ENCODE measurements at places on chromosomes 2 and 18.

- peak; percentile 40 for DNase-seq
Measured at GRCh38 chr2:227849906-227850305, 21.5 kb upstream of the DAW1 start.

DNA sequence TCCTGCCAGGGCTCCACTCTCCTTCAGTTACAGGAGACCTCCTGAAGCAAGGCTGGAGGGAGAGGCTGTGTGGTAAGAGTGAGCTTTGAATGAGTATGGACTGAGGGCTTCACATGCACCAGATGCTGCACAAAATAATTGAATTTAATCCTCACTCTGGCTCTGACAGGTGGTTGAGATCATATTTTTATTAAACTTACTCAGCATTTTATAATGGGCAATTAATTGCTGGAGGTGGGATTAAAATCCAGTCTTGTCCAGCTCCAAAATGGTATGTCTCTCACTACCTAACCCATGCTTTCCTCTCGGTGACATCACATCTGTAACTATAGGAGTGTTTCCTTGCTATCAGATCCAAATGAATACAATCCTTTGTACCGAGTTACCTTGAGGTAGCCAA is 66.2 kb upstream of the AQP4 start:
- DNase-seq = no peak

GRCh38 chr2:72033636-72034035 is 114.0 kb downstream of the CYP26B1 start:
- DNase-seq = no peak

GRCh38 chr2:30984148-30984547 is 154.1 kb downstream of the GALNT14 start:
- DNase-seq = no peak

- peak; percentile 73 for DNase-seq
Measured at GRCh38 chr2:196293751-196294515, 122.6 kb upstream of the STK17B start.

- DNase-seq = no peak
Measured at GRCh38 chr2:126059379-126059778, 596.6 kb upstream of the GYPC start.

DNA sequence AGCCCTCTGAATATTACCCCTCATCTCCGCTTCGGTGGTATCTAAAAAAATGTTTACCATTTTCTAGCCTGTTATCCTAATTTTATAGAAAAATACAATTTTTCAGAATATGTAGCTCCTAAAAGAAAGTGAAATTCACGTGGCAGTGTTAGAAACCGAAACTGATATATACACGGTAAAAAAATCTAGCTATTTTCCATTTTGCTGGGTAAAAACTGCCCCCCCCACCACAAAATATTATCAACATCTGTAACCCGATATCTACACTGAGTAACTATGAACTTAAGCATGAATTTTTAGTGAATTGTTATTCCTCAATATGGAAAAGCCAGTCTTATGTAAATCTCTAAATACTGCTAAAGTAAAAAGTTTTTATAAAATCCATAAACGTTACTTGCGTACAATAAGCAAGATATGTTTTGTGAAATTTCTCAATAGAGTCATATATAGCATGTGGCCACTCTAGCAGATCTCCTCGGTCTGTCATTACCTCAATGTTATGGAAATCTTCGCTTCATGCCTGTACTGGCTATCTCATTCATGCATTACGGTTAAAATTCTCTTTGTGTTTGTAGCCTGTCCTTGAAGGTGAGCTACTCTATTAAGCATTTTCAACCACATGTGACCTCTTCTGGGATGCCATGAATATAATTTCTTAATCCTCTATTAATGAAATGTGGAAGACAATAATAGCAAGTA is 524.2 kb downstream of the TRIB2 start:
- no peak for DNase-seq

DNA sequence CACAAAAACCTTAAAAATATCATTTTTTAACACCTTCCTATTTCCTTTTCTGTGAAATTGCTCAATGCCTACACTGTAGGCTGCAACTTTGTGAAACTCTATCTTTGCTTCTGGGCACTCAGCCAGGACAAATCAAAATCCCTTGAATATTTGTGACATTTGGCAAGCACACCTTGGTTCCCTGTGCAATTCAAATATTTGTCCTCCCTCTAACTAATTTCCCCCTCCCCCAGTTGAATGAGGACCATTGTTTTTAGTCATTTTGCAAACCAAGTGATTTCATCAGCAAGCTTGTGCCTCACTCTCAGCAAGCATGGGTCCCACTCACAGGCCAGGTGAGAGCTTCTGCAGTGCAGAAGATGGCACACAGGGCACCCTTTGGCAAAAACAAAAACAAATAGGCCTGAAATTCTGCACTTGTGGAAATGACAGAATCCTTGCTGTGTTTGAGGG is 541.5 kb downstream of the CNTNAP5 start:
- no peak for DNase-seq

DNA sequence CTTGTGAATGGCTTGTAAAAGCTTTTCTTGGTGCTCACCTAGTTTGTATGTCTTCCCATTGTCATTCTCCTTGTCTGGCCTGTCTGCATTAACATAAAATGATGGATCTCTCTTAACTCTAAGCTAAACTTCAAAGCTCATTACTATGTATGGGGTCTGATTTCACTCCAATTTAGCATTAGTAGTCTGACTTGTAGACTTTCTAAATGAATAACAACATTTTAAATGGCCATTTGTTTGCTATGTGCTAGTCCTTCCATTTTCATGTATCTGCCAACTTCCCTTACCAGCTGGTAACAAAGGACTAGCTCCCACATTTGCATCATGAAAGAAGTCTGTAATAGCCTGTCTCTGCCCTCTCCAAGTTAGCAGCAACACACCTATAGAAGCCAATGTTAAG is 324.2 kb upstream of the RGPD4 start:
- DNase-seq = no peak

- DNase-seq = no peak
Measured at GRCh38 chr18:46322411-46322891, 218.3 kb downstream of the HAUS1 start.

- DNase-seq = no peak
Measured at GRCh38 chr2:222945887-222946286, 85.1 kb downstream of the ACSL3 start.

- no peak for DNase-seq
Measured at GRCh38 chr2:127790694-127791529, 20.1 kb downstream of the WDR33 start.

GRCh38 chr18:36132756-36133155 is 3.1 kb downstream of the ELP2 start:
- DNase-seq = no peak

- no peak for DNase-seq
Measured at GRCh38 chr2:172624996-172625395, 69.1 kb downstream of the PDK1 start.

DNA sequence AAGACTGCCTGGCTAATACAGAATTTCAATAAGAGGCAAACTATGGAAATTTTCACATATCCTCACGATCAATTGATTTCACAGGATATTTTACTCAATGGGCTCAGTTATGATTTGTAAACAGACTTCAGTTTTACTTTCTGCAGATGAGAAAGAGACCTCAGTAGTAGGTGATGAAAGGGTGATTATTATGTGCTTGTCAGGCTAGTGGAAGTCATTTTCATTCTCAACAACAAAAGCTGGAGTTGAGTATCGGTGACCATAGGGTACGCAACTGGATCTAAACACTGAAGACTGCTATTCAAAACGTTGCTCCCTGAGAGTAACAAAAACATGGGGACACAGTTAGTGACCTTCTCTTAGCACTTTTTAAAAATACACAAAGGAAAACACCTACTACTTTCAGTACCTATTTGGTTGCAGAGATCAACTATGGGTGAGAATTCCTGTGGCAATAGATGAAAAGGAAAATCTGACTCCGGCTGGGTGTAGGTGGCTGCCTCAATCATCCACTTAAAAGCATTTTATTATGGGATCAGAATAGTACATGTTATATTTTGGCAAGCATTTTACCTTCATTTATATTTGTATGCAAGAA is 126.2 kb upstream of the VRK2 start:
- no peak for DNase-seq

DNA sequence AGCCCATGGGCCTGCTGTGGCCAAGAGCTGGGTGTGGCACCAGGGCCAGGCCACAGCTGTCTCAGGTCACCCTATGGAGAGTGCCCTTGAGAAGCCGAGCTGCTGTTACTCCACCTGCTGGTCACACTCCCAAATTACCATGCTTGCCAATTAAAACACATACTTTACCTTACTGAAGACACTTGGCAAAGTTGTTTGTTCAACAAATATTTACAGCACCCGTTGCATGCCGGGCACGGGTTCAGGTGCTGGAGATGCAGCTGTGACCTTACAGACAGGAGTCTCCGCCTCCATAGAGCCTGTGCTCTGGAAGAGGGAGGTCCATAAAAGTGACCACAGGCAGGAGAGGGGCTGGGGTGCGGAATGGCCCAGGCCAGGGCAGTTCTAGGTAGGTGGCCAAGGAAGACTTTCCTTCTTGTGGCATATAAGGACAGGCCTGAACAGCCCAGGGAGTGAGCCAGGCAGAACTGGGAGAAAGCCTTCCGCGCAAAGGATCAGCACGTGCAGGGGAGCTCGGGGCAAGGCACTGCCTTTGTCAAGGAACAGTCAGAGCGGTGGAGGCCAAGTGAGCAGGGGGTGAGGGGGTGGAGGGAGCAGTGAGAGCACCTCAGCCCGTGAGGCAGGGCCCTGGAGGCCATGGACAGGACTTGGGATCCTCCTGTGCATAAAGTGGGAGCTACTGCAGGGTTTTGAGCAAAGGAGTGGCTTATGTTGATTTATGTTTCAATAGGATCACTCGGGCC is 23.6 kb upstream of the RBM44 start:
- DNase-seq = no peak

DNA sequence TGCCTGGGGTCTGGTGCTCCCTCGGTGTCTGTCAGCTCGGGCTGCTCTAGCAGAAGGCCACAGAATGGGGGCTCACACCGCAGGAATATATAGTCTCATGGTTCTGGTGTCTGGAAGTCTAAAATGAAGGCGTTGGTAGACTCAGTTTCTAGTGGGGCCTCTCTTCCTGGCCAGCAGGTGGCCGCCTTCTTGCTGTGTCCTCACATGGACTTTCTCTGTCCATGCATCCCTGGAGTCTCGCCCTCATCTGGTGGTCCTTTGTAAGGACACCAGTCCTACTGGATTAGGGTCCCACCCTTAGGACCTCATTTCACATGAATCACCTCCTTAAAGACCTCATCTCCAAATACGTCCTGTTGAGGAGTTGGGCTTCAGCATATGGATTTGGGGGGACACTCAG is 65.7 kb downstream of the RRM2 start:
- no peak for DNase-seq

DNA sequence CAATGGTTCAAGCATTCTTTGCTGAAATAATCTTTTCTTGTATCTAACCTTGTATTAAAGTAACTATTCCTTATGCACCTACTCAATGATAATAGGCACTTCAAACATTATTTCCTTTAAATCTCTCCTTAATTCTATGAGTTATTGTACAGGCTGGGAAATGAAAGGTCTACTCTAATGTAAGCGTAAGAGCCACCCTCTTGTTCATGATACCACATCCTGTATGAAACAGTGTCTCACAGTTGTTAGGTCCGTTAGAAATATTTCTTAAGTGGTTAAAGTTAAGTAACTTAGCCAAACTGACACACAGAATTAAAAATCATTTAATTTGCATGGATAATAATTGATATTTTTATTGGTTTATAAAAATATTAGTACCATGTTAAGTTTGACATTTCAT is 162.5 kb upstream of the RPRM start:
- DNase-seq = no peak

DNA sequence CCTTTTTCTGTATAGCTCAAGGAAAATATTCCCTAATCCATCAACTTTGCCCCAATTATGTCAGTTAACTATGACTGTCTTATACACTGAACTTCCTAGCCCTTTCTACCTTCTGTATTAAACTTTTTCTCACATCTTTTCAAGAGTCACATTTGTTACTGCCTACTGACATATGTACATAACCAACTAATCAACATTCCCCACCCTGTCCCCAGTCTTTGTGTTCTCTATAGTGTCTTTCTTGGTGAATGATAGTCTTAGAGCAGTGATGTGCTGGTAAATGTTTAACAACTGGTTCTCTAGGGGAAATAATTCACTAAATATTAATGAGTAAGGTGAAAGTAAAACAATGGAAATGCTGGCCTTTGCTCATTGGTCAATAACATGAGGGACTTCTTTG is 61.6 kb upstream of the PIK3C3 start:
- no peak for DNase-seq

DNA sequence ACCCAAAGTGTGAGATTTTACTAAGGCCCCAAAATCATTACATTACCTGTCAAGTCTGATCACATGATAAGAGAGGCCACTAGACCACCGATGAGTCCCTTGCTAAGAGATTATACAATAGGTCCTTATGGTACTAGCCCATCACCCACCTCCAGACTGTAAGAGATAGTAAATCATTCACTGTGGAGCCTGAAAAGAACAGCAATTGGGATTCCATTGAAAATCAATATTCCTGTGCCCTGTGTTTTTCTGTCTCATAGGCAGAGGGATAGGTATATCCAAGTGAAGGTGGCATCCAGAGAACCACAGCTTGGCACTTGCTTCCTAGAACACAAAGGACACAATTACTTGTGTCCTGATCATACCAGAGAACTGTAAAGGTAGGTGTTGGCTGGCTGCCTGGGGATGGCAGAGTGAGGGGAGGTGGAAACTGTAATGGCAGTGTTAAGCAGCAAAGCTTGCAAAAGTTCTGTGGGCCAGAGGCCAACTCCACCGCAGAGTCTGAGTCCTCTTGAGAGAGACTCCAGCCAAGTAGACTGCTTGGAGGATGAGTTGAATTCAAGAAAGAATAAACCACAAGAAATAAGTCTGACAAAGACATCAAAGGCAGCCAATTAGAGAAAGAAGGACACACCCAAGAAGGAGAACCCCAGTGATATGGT is 102.0 kb upstream of the PIEZO2 start:
- no peak for DNase-seq

DNA sequence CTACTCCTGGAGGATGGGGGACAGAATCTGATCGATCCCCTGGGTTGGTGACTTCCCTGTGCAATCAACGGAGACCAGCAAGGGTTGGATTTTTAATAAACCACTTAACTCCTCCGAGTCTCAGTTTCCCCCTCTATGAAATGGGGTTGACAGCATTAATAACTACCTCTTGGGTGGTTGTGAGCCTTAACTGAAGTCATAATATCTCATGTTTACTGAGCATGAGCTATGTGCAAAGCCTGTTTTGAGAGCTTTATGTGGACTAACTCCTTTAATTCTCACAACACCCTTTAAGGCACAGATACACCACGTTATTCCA is 844 bp downstream of the PROC start:
- no peak for DNase-seq

DNA sequence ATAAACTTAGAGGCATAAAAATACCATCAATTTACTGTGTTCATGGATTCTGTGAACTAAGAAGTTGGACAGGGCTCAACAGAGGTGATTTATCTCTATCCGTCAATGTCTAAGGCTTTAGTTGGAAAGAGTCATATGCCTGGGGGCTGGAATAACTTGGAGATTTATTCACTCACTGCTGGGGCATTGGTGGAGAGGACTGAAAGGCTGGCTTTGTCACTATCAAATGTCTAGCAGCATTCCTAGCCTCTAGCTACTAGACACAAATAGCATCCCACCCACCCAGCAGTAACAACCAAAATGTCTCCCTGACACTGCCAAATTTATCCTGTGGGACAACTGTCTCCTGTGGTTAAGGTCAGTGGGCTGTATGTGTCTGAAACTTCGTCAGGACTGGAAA is 71.0 kb downstream of the EVA1A start:
- DNase-seq = no peak

GRCh38 chr18:32956591-32957315 is 183.9 kb upstream of the KLHL14 start:
- peak; percentile 72 for DNase-seq
